ENCODE measurements at places on chromosomes 12 and 14.

DNA sequence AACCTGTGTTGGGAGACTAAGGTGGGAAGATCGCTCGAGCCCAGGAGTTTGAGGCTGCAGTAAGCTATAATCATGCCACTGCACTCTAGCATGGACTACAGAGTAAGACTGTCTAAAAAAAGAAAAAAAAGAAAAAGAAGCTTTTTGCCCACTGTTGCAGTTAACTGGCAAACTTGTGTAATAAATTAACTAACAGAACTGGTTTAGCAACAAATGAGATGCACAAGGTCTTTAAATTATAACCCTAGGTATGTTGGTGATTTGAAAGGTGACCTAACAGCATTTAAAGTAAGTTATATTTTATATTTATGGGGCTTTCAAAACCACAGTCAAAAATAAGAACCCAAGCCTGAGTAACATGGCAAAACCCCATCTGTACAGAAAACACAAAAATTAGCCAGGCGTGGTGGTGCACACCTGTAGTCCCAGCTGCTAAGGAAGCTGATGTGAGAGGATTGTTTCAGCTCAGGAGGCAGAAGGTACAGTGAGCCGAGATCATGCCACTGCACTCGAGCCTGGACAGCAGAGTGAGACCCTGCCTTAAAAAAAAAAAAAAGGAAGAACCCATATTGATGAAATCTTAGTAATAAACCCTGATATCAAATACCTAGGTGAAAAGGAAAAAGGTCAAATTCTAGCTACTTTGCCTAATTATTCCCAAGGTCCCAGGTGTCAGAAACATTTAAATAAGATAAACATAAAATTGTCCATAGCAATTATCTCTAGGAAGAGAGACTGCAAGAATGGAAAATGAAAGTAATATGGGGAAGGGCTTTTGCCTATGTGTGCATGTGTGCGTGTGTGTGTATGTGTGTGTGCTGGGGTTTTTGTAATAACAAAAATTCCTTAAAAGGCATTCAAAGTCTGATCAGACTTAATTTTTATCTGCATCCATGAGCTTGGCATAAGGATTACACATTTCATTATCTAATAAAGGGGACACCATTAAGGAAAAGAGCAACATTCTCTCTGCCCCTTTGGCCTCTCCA lies 15.4 kb downstream of the SYNE2 start:
- no peak for DNase-seq

DNA sequence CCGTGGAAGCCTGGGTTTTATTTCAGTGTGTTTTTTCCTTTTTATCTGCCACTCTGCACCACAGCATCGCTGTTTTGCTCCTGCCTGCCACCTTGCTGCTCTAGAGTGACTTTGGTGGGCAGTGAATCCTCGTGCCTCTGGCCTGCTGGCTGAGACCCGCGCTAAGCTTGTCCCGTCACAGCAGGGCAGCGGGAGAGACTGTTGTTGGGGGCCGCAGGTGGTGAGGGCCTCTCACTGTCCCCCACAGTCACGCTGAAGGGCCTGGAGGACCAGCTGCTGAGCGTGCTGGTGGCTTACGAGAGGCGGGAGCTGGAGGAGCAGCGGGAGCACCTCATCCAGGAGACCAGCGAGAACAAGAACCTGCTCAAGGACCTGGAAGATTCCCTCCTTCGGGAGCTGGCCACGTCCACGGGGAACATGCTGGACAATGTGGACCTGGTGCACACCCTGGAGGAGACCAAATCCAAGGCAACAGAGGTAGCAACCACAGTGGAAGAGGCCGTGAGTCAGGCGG lies 55.2 kb downstream of the CCDC92 start:
- no peak for DNase-seq

DNA sequence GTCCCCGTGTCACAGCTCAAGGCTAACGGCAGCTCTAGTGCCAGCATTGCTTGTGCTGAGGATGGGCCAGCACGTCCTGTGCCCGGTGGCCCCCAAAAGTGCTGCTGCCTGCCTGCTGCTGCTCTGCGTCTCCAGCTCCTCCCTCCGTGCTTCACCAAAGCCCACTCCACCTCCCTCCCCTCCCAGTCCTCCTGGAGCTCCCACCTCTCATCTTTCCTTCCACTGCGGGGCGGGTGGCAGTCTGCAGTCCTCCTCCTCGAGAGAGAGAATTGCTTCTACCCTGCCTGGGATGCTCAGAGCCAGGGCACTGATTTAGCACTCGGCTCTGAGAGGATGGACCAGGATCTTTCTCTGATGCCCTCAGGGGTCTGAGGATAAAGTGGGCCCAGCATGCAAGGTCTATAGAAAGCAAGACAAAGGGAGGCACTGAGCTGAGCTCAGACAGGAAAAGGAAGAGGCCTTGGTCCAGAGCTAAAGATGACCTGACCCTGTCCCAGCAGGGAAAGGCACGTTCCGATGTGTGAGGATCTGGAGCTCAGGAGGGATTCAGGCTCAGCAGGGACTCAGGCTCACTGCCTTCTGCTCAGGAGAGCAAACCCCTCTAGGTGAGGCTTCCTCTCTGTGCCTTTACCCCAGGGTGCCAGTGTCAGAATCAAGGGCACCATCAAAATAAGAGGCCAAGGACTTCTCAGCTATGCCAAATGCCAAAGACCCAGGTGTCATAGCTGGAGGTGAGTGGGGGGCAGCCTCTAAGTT lies 113.1 kb upstream of the FKBP4 start:
- DNase-seq: no peak

- no peak for DNase-seq
Measured at GRCh38 chr12:40889329-40889728, 197.1 kb downstream of the CNTN1 start.

DNA sequence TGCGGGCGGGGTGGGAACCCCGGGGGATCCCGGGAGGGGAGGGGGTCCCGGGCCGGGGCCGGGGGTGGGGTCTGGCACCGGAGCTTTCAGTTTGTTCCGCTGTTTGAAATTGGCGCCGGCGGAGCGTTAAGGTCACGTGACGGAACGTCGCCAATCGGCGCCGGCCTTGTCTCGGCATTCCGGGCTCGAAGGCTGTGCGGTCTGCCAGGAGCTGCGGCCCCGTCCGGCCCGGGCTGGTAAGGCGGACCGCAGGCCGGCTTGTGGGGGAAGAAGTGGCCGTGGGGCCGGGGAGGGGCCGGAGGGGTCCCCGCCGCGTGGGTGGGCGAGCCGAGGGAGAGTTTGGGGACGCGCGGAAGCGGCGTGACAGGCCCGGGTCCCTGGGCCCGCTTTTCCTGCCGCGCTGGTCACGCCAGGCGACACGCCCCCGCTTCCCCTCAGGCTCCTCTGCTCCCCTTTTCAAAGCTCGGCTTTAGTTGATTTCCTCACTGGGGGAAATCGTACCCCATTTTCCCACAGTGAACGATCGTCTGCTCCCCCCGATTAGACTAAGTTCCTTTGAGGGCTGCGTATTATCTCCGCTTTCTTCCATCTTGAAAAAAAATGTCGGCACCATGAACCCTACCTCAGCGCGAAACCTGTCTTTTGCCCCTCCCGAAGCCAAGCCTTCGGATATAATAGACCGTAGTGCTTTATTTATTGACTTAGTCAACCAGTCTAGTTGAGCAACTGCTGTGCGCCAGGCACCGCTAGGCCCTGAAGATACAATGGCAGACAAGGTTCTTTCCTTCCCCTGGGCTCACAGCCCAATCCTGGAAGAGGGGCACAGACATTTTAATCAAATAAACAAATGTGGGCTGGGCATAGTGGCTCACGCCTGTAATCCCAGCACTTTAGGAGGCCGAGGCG lies at the start of the genes FOXM1 and RHNO1:
TSS of gene FOXM1 (minus strand) at position 128 of the 906 bp plus-strand sequence. CDS start 2,696 bp downstream, outside the sequence.
TSS of gene RHNO1 (plus strand) at position 177 of the 906 bp plus-strand sequence. CDS start 8,144 bp downstream, outside the sequence.
- peak; percentile 85 for DNase-seq

- DNase-seq: no peak
Measured at GRCh38 chr12:168763-169525, 45.0 kb downstream of the SLC6A12 start.

GRCh38 chr12:95351748-95352147 lies 122.2 kb upstream of the METAP2 start:
- DNase-seq: no peak

GRCh38 chr14:103216399-103216798 lies 93.1 kb downstream of the TNFAIP2 start:
- no peak for DNase-seq

GRCh38 chr14:61877035-61877390 lies 114.8 kb downstream of the SNAPC1 start:
- no peak for DNase-seq

DNA sequence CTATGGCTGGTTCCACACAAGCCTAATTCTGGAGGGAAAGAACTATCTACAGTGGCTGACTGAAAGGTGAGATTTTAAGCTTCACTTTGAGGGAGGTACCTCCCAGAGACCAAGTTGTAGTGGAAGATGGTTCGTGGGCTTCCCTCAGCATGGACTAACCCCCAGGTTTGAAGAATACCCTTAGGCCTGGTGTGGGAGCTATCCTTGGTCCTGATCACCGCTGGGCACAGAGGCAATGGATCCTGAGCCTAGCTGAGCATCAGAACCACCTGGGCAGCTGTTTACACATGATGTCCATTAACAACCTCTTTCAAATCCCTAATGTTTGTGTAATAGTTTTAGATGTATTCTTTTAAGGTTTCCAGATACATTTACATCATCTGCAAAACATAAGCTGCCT lies 10.3 kb downstream of the DAO start:
- no peak for DNase-seq

DNA sequence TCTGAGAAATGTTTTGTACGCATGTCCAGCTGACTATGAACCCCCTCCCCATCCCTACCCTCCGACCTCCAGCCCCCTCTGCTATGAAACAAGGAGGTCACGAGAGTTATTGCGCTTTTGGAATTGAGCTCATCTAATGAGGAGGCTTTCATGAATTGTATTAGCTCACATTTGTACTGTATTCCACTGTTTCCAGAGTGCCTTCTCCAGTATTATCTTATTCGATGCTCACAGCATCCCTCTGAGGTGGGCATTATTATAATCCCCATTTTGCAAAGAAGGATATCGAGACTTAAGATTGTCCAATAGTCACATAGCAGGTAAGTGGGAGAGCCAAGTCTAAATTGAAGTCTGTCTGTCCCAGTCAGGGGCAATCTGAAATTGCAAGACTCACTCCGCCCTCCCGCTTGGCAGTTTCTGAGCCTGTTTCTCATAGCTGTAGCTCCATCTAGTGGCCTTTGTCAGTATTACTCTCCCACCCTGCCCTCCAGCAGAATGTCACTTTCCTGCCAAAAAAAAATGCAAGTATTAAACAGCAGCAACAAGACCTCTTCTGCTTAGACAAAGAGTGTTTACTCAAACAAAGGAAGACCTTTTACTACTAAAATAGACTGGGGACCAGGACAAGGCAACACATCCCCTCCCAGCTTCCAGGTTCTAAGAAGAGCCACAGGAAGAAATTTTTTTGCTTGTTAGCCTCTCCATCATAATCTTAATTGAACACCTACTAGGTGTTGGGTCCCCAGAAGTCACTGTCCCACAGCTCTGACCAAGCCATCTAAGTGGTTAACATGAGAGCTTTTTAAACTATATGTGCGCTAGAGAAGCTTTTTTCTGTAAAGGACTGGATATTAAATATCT lies 48.6 kb upstream of the TMEM233 start:
- peak; percentile 14 for DNase-seq

GRCh38 chr14:84708865-84709264 lies 821.1 kb upstream of the FLRT2 start:
- DNase-seq: no peak

- DNase-seq: no peak
Measured at GRCh38 chr12:8566525-8566924, 25.8 kb upstream of the CLEC4E start.

DNA sequence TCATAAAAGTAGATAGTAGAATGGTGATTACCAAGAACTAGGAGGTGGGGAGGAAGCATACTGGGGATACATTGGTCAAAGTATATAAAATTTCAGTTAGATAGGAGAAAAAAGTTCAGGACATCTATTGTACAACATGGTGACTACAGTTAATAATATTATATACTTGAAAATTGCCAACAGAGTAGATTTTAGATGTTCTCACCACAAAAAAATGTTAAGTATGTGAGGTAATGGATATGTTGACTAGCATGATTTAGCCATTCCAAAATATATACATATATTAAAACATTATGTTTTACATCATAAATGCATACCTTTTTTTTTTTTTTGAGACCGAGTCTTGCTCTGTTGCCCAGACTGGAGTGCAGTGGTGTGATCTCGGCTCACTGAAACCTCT lies 31.0 kb downstream of the TMEM116 start:
- no peak for DNase-seq

- no peak for DNase-seq
Measured at GRCh38 chr12:4824380-4824779, 85.3 kb upstream of the KCNA1 start.

DNA sequence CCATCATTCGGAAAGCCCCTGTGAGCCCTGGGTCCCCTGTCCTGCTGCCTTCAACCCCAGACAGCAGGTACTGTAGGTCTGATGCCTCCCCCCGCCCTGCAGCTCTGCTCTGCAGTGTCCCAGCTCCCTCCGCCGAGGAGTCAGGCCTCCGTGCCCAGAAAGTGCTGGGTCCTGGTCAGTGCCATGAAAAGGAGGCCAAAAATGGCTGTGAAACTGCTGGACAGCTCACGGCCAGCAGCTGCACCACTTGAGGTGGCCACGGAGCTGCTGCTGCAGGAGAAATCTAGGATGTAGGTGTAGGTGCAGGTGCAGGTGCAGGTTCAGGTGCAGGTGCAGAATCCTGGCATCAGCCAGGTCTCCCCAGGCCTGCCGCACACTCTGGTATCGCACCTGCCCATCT lies 196.1 kb downstream of the SLC15A4 start:
- DNase-seq: no peak

- DNase-seq: no peak
Measured at GRCh38 chr12:115949675-115950074, 327.8 kb downstream of the MED13L start.

GRCh38 chr14:58071341-58071740 lies 80.7 kb downstream of the ARMH4 start:
- no peak for DNase-seq

DNA sequence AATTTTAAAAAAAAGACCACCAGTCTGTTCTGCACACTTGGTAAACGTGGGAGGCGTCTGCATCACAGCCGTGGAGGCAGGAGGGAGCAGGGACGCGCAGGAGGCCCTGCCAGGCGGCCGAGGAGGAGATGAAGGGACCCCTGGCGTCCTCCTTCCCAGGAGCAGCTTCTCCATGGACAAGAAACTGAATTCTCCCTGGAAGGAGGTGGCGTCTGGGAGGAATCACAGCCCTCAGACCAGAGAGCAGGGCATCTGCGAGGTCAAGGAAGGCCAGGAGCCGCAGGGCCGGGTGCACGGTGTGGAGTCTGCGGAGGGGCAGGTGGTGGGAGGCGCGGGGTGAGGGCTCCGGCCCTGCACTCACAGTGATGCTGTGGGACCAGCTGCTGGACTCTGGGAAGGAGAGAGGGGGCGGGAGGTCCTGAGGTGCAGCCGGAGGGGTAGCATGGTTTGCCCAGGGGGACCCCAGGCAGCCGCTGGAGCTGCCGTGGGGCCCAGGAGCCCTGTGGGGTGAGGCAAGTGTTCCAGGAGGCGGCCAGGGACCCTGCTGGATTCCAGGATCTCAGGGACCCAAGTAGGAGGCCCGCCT lies 73.5 kb upstream of the GALNT9 start:
- DNase-seq: no peak

GRCh38 chr12:99706736-99707473 lies 59.4 kb downstream of the GARIN6 start:
- DNase-seq: no peak

All from T-helper 1 cell (primary cell).